ENCODE measurements at places on chromosomes 12 and 14. TPM values are rescaled to one million over a fixed set of nuclear protein-coding genes. Genes with fewer than 3 reads are reported as not detected.

The RPL10L gene
- total RNA-seq, result not detected

The SERPINA12 gene
- total RNA-seq, result not detected

The LIN7A gene
- total RNA-seq, result not detected

The KRT2 gene
- total RNA-seq, result not detected

The TMEM132C gene
- not detected for total RNA-seq

The MMP17 gene
- 4.0 TPM for total RNA-seq
